ENCODE measurements at places on chromosomes 3 and 15. TPM values are rescaled to one million over a fixed set of nuclear protein-coding genes. Genes with fewer than 3 reads are reported as not detected.

TNFAIP8L3 gene
- total RNA-seq, result not detected

CNTN4 gene
- not detected for total RNA-seq

AADAC gene
- not detected for total RNA-seq

TUSC7 gene
- total RNA-seq, result not detected

SYNM gene
- total RNA-seq, result 0.11 TPM

TEX55 gene
- not detected for total RNA-seq

TKT gene
- 82.9 TPM for total RNA-seq

SCN11A gene
- 0.08 TPM for total RNA-seq

CHRD gene
- not detected for total RNA-seq

C3orf20 gene
- total RNA-seq, result not detected

RAD18 gene
- 19.8 TPM for total RNA-seq

SLC22A14 gene
- total RNA-seq, result not detected

APH1B gene
- total RNA-seq, result 9.9 TPM

SERPINI2 gene
- not detected for total RNA-seq

DTWD1 gene
- 12.3 TPM for total RNA-seq

CD86 gene
- 6.9 TPM for total RNA-seq

GABRR3 gene
- total RNA-seq, result not detected

MST1R gene
- total RNA-seq, result 2.2 TPM

C3orf85 gene
- total RNA-seq, result not detected

TRA2B gene
- total RNA-seq, result 596 TPM

COL7A1 gene
- 1.4 TPM for total RNA-seq

SOX14 gene
- total RNA-seq, result not detected

RASGRF1 gene
- not detected for total RNA-seq

OR5K1 gene
- not detected for total RNA-seq

KLHL40 gene
- not detected for total RNA-seq

DUOXA2 gene
- total RNA-seq, result not detected

CFAP91 gene
- not detected for total RNA-seq

GUCA1C gene
- not detected for total RNA-seq

LDHAL6B gene
- not detected for total RNA-seq

SEMA3F gene
- total RNA-seq, result 0.78 TPM

WDR72 gene
- total RNA-seq, result not detected

STXBP5L gene
- total RNA-seq, result not detected

TMEM202 gene
- not detected for total RNA-seq

LRRN1 gene
- total RNA-seq, result 1.6 TPM

EEFSEC gene
- 18.9 TPM for total RNA-seq

CD80 gene
- 1.1 TPM for total RNA-seq

ZNF660 gene
- 4.6 TPM for total RNA-seq

IL5RA gene
- total RNA-seq, result 12.4 TPM

DUOX2 gene
- total RNA-seq, result not detected

ZIC4 gene
- not detected for total RNA-seq

SLC28A2 gene
- total RNA-seq, result not detected

CHRM5 gene
- not detected for total RNA-seq

XXYLT1 gene
- total RNA-seq, result 10.2 TPM

MUC20 gene
- total RNA-seq, result 5.9 TPM

SPATA16 gene
- total RNA-seq, result not detected

Data from natural killer cell (primary cell).